HuH-7 (cell line): ENCODE measurements at places on chromosomes 16 and 17.

GRCh38 chr16:2422123-2422867 is 7.0 kb upstream of the CCNF start:
- DNase-seq = no peak

GRCh38 chr17:40862985-40863733 is 3.9 kb downstream of the KRT12 start:
- DNase-seq = peak; percentile 14

GRCh38 chr17:27236717-27237315 is 57.1 kb upstream of the WSB1 start:
- DNase-seq = peak; percentile 62

DNA sequence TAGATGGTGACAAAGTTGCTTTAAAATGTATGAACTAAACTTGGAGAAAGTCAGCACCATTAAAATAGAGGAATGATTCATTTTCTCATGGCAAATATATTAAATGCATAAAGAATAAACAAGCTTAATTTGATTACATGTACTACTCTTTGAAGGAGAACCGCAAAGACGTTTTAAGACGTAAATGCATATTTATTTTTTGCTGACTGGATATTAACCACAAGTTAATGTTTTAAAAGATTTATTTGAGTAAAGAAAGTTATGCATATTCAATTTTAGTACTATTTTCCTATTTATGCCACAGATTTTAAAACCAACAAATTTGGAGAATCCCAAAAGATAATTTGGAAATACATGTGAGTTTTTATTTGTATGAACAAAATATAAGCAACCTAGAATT is 1121.9 kb downstream of the CDH8 start:
- DNase-seq = no peak
